ENCODE measurements at places on chromosomes 4 and X. TPM values are rescaled to one million over a fixed set of nuclear protein-coding genes. Genes with fewer than 3 reads are reported as not detected.

TBC1D8B gene
- total RNA-seq: 3.7 TPM

HPGDS gene
- total RNA-seq: 3.5 TPM

SYP gene
- total RNA-seq: 2.5 TPM

POU3F4 gene
- total RNA-seq: not detected

GPAT3 gene
- total RNA-seq: 15.7 TPM

NAAA gene
- 219 TPM for total RNA-seq

DMD gene
- 39.9 TPM for total RNA-seq

HSFX4 gene
- not detected for total RNA-seq

TMEM31 gene
- not detected for total RNA-seq

OPRPN gene
- total RNA-seq: not detected

GLOD5 gene
- total RNA-seq: 18.4 TPM

COPS4 gene
- total RNA-seq: 29.8 TPM

UVSSA gene
- total RNA-seq: 29.2 TPM

NAP1L3 gene
- total RNA-seq: not detected

AKAP14 gene
- total RNA-seq: not detected

ARMCX1 gene
- total RNA-seq: 15.6 TPM

PPP2R2C gene
- 3.0 TPM for total RNA-seq

Data from transverse colon (tissue), 4 donors.